ENCODE measurements at places on chromosomes 7 and 10.

DNA sequence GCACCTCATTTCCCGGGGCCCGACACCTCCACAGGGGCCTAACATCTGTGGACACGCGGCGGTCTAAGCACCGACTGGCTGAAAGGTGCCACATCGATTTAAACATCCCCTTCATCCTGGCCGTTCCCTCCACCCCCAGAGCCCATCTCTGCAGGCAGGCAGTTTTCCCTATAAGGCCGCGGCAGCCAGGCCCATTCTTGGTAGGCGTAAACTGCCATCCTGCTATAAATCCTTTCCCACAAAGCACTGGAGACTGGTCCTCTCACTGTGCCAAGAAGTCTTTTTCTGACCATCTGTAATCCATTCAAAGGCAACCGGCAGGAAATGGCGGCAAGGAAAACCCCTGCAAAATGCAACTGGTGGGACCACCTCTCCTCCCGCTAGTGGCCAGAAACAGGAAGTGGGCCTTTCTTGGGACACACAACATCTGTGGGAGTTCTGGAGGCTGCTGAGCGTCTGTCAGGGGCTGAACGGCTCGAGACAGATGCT, 22.4 kb downstream of the ATXN7L1 start:
- peak; percentile 68 for DNase-seq

GRCh38 chr7:43585562-43585961, 2.7 kb downstream of the STK17A start:
- DNase-seq = no peak

- DNase-seq = no peak
These were observed 83.0 kb downstream of the ZNF365 start for GRCh38 chr10:62457196-62457595.

- DNase-seq = no peak
These were observed 32.0 kb upstream of the STRIP2 start for GRCh38 chr7:129401967-129402860.
